ENCODE measurements at places on chromosomes 2 and 18.

DNA sequence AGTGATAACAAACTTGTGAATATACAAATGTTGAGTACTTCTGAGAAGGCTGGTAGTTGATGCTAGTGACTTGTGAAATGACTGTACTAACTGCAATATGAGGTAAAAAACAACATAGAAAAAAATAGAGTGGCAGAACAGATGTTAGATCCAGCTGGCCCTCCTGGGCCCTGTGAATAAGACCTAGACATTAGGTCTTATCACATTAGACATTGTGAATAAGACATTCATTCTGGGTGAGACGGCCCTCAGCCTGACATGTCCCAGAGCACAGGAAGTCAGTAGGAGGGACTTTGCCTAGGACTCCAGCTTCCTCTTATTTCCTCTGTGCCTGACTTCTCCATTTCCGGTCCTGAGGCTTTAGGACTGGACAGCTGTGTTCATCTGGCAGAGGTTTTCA is 22.9 kb downstream of the DOK1 start:
- no peak for DNase-seq

- no peak for DNase-seq
Observed at GRCh38 chr18:8703781-8704301, 1.5 kb upstream of the MTCL1 start.

- no peak for DNase-seq
Observed at GRCh38 chr18:36314754-36315153, 17.2 kb downstream of the FHOD3 start.

DNA sequence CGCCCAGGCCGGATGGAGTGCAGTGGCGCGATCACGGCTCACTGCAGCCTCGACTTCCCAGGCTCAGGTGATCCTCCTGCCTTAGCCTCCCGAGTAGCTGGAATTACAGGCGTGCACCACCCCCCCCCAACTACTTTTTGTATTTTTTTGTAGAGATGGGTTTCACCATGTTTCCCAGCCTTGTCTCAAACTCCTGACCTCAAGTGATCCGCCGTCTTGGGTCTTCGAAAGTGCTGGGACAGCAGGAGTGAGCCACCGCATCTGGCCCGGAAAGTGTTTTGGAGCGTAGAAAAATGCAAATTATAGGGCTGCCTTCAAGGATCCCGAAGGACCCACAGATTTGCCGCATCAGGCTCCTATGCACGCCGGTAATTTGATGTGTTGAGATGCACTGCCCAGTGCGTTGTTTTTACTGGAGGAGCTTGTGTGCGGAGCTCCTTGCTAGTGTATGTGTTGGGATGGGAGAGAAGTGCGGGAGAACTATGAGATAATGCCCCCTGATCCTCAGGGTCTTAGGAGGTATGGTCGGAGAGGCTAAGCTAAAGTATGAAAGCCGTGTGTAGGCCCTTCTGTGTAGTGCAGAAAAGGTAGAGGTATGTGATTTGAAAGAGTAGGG is 1.2 kb upstream of the CLASP1 start:
- DNase-seq: no peak

GRCh38 chr2:85437488-85438200 is 19.1 kb downstream of the SH2D6 start:
- DNase-seq: peak; percentile 83

- no peak for DNase-seq
Observed at GRCh38 chr2:192151853-192152252, 42.9 kb downstream of the TMEFF2 start.

DNA sequence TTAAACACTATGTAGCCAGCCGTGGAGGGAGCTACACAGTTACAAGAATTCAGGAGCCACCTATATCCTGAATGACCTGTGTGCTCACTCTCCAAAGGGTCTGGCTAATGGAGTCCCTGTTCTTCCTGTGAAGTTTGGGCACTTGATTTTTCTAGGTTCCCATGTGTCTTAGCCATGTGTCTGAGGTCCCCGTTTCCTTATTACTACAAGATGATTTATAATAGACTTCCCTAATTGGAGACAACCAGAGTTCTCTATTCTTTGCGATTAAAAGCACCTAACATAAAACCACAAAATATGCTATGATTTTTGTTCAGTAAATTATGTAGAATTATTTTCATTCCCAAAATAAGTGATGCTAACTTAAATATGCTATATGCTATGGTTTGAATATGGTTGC is 83.4 kb downstream of the PDK1 start:
- no peak for DNase-seq

DNA sequence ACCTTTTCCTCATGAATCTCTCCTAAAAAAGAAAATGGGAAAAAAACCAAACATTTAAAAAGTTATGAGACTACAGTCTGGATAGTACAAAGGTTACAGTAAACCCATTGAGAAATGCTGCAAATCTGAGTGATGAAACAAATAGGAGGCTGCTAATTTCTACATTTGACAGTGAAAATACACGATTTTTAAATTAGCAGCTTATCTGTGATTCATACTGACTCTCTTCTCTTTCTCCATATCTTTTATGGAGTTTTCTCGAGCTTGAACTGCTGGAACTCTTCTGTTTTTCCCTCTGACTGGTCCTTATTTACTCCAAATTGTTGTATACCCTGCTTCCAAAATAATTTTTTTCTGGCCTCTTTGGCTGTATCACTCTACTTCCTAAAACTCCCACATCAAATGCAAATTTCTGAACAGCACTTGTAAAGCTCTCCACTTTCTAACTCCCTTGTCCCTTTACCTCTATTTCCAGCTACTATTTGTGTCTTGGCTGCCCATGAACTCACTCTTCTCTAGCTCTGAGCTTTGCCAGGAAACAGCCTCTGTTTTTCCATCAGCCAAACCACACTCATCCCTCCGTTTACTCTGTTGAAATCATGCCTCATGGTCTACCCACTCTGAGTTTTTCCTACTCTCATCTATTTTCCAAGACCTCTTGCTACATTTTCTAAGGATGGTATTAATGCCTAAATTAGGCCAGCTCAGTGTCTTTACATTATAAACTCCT is 73.7 kb downstream of the RBMS1 start:
- DNase-seq: no peak

DNA sequence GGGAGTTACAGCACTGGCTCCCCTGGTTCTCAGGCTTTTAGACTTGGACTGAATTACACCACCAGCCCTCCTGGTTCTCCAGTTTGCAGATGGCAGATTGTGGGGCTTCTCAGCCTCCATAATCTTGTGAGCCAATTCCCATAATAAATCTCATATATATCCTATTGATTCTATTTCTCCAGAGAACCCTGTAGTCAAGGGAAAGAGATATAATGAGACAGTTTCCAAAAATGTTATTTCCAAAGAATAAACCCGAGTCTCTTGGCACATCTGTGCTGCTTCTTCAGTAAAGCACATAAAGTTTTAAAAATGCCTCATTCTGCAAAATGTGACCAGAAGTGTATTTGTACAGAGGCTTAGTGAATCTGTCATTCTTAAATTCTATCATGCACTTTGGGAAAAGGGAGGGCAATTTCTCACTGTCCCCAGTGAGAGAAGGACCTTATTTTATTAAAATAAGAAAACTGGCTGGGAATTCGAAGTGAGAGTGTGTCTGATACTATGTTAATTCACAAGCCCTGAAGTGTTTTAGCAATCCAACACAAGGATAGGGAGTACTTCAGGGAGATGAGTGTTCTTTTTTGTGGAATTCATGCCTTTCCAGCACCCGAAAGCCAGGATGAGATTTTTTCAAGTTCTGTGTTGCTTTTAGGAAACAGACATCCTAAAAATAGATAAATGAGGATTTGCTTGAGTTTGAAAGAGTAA is 282.4 kb upstream of the CHAC2 start:
- no peak for DNase-seq

DNA sequence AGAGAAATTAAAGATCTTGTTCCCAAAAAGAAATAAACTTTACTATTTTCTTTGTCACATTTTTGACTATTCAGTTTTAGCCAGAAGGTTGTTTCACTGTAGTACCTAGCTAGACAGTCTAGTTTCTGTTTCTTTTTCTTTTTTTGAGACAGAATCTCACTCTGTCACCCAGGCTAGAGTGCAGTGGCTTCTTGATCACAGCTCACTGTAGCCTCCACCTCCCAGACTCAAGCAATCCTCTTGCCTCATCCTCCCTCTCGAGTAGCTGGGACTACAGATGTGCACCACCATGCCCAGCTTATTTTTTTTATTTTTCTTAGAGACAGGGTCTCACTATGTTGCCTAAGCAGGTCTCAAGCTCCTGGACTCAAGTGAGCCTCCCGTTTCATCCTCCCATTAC is 2.2 kb downstream of the RBM45 start:
- DNase-seq: no peak

Data from NCI-H2227 treated with DMSO at 0.1 percent for 48 hours (cell line).